Endothelial cell of umbilical vein (primary cell): ENCODE measurements at places on chromosomes 1 and 21. TPM values are rescaled to one million over a fixed set of nuclear protein-coding genes. Genes with fewer than 3 reads are reported as not detected.

- DNase-seq = no peak
Observed at GRCh38 chr1:24387636-24388175, 25.9 kb downstream of the STPG1 start.

DNA sequence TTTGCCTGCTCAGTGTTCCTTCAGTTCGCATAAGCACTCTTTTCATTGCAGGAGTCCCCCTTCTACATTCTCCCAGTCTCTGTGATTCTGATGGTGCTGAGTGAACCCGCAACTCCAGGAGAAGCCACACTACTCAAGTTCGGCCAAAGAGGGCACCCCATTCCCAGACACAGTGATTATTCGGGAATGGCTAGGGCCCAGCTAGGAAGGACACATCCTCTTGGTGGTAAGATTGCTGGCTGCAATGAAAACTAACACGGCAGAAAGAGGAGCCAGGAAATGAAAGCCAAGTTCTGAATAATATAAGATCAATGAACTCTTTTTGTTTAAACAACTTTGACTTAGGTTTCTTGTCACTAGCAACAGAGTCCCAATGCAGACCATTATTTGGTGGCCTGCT, 14.9 kb downstream of the CREG1 start:
- DNase-seq = no peak

DNA sequence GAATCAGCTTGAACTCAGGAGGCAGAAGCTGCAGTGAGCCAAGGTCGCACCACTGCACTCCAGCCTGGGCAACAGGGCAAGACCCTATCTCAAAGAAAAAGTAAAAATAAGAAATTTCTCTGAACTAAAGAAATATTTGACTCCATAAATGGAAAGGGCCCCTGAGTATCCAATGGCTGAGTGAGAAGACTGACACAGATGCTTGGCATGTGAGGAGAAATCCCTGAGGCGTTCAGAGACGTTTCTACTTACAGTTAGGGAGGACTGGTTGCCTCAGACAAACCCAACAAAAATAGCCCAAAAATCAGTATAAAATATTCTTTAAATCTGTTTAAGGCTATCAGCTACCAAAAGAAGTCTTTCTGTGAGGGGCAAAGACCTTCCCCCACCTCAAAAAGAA, 3.0 kb upstream of the SUMO3 start:
- DNase-seq = no peak

GRCh38 chr1:203447151-203447550, 28.5 kb upstream of the PRELP start:
- DNase-seq = no peak

- peak; percentile 93 for DNase-seq
Observed at GRCh38 chr21:38993561-38993960, 187.8 kb downstream of the ETS2 start.

- DNase-seq = no peak
Observed at GRCh38 chr1:21539933-21540332, 30.7 kb downstream of the ALPL start.

- peak; percentile 97 for DNase-seq
Observed at GRCh38 chr1:199859491-199859933, 168.0 kb upstream of the NR5A2 start.

DNA sequence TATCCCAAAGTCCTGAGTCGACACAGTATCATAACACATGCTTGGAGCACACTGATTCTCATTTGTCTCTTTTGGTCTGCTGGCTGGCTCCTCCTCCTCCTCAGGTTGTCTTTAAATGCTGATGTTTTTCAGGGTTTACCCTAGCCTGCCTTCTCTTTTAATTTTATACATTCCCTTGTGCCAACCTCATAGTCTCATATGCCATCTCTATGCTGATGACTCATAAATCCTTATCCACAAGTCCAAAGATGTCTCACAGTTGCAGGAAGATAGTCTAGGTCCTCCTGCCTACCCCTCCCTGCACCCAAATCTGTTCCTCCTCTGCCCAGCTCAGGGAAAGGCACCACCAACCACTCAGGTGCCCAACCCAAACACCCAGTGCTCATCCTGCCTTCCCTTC, 108.3 kb downstream of the SIPA1L2 start:
- DNase-seq = no peak

GRCh38 chr1:60848583-60849188, 233.7 kb upstream of the NFIA start:
- DNase-seq = peak; percentile 79

- no peak for DNase-seq
Observed at GRCh38 chr1:155518484-155518883, 44.1 kb downstream of the ASH1L start.

S100B gene
- not detected in 2 replicates for total RNA-seq

MORC3 gene
- total RNA-seq = 20.0 and 25.3 TPM in 2 replicates

HMCN1 gene
- 5.6 and 10.3 TPM in 2 replicates for total RNA-seq

DYRK3 gene
- total RNA-seq = 7.4 and 10.9 TPM in 2 replicates

PGLYRP4 gene
- total RNA-seq = not detected in 2 replicates

FCRLB gene
- 0.62 and 0.90 TPM in 2 replicates for total RNA-seq

LRRC53 gene
- total RNA-seq = not detected in 2 replicates

ECM1 gene
- total RNA-seq = 7.2 and 7.3 TPM in 2 replicates
